T47D (cell line): ENCODE measurements at places on chromosomes 12 and 14.

DNA sequence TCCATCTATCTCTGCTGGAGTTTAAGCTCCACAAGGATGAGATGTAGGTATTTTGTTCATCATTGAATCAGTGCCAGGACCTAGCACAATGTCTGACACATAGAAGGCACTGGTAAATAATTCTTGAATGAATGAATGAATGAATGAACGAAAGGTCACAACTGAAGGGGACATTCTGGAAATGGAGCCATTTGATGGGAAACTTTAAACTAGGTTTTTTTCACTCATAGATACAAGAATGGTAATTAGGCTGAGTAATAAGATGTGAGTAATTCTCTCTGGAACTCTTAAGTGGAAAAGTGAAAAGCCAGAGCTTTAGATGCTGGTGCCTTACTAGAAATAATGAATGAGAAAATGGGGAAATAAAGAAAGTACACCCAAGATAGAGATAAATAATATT is 44.3 kb downstream of the SCN8A start:
- DNase-seq = no peak

DNA sequence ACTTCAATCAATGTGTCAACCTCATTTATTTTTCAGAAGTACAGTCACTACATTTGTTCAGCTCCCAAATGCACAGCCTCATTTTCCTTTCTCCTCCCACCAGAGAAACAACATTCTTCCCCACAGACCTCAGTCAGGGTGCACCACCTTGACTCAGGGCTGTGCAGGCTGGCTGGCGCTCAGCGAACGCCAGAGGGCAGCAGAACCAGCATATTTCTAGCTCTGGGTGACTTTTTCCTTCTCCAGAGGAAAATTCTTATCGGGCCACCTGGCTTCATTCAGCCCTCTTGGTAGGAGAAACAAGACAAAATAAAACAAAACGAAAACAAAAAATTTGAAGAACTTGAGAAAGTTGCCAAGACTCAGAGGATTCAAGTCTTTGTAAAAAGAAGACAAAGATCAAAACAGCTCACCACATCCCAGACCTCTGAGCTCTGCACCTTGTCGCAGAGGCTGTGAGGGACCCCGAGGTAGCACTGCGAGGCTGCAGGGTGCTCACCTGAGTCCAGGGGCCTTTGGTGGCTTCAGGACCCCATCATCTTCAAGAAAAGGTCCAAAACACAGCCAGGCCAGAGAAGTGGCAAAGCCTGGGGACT is 33.7 kb downstream of the PAH start:
- DNase-seq = peak; percentile 59

DNA sequence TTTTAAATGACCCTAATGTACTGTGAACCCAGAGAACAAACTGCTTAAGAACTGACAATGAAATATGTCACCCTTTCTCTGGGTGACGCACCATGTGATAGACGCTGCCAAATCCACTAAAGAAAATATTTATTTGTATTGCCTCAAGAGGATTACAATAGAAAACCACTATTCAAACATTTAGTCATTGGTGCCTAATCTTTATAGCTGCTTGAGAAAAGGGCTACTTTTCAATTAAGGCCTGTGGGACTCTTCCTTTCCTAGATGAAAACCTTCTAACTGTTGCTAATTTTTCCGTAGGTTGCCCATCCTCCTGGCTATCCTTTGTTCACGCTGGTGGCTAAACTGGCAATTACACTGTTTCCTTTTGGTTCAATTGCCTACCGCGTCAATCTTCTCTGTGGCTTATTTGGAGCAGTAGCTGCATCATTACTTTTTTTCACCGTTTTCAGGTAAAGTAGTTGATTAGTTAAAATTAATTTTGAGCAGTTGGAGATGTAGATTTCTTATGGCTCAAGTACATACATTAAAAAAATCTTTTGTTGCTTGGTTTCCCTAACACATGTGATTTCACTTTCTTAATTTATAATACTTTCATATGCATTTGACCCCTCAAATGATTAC is 6.0 kb downstream of the TMEM260 start:
- peak; percentile 48 for DNase-seq

DNA sequence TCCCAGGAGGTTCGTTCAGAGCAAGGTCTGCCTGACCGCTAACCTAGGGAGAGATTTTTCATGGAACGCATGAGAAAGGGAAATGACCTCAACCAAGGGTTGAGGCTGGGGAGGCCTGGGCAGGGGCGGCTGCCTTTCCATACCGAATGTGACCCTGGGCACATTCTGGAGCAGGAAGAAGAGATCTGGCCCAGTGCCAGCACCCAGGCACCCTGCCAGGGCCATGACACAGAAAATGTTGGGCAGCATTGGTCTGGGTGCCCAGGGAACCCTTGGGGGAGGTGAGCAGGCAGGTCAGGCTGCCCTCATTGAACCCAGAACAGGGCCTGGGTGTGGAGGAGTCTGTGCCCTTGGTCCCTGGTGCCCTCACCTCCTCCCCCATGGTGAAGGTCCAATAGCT is 106.8 kb downstream of the CALM1 start:
- no peak for DNase-seq

DNA sequence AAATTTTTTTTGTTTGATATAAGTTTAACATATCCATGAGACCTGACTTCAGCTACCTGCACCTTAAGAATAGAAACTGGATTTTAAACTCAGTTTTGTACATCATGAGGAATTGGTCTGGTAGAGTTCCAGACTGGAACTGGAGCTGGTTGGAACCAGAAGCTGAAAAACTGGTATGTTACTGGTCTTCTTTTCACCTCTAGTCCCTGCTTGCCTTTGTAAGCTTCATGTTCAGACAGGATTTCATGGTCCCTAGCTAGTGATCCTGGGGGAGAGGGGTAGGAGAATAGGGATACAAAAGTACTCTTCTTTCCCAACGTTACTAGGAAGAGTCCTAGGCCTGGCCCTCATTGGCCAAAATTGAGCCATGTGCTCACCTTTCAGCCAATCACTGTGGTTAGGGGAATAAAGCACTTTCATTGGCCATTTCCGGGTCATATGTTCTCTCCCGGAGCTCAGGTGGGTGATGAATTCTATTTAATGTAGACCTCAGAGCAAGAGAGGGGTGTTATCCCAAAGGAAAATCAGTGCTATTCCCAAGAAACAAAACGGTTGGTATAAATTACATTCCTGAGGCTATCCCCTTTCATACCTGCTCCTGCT is 36.9 kb upstream of the APPL2 start:
- peak; percentile 35 for DNase-seq

DNA sequence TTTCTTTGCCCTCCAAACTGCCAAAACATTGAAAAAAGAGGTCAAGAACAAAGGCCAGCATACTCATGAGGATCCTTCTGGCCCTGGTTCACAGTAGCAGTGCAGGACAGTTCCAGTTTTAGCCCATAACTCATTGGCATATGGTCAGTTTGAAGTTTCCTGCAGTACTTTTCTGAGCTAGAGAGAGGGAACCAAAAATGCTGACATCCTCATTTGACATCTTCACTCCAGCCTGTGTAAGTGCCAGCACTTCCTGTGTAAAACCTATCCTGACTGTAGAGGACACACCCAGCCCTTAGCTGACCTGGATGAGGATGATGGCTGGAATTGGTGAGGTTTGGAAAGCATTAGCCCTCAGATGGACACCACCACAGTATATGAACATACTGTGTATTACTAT is 84.1 kb downstream of the FGD4 start:
- DNase-seq = no peak

- DNase-seq = no peak
These were observed 3.7 kb downstream of the ANG start for GRCh38 chr14:20692116-20692751.

GRCh38 chr12:11543457-11544158 is 105.9 kb upstream of the ETV6 start:
- DNase-seq = no peak

DNA sequence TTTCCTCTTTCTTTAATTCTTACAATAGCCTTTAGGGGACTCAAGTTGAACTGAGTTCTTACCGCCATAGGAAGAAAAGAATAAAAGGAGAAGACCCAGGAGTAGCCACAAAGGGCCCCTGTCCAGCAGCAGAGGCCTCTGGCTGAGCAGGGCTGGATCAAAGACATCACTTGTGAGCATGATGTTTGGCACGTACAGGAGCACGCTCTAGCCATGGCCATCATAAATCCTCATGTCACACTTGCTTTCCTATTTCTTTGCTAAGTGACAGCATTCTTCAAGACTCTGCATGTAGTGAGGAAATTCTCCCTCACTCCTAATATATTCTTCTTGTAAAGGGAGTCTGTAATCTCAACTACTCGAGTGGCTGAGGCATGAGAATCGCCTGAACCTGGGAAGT is 15.7 kb downstream of the CLEC4C start:
- no peak for DNase-seq

DNA sequence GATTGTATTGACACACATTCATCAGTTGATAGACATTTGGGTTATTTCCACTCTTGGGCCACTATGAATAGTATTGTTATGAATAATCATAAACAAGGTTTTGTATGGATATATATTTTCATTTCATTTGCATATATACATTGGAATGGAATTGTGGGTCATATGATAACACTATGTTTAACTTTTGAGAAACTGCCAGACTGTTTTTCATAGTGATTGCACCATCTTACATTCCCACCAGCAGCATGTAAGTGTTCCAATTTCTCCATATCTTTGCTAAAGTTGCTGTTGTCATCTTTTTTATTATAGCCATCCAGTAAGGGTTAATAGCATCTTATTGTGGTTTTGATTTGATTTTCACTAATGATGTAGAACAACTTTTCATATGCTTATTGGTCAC is 198.5 kb upstream of the PPFIA2 start:
- DNase-seq = no peak

GRCh38 chr14:59356312-59356711 is 108.9 kb downstream of the GPR135 start:
- no peak for DNase-seq

GRCh38 chr12:27824126-27824842 is 44.2 kb upstream of the MANSC4 start:
- DNase-seq = no peak

DNA sequence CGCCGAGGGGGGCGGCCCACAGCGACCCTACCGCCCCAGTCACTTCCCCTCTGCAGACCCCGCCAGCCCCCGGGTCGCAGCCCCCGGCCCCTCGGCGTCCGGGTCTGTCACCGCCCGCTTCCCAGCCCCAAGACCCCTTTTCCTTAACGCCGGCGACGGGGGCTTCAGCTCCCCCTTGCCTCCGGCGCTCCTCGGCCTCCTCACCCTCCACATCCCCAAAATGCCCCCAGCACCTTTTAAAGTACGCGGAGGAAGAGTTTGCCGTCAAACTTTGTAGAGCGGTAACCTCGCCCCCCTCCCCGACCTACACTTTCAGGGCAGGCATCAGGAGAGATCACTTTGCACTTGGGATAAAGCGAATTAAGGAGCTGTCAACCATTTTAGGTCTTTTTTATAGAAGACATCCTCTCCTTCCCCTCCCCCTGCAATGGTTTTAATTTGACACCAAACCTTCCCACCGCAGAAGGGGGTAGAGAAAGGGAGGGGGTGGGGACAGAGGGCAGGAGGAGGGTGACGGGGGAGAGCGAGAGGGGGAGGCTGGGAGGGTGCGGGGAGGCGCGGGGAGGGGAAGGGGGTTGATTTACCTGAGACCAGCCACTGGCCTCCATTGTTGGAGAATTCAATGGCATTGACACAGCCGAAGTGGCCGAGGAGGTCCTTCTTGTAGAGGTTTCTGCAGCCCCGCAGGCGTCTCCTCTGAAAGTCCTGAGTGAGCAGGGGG is 578 bp downstream of the DCAF5 start:
- peak; percentile 79 for DNase-seq

DNA sequence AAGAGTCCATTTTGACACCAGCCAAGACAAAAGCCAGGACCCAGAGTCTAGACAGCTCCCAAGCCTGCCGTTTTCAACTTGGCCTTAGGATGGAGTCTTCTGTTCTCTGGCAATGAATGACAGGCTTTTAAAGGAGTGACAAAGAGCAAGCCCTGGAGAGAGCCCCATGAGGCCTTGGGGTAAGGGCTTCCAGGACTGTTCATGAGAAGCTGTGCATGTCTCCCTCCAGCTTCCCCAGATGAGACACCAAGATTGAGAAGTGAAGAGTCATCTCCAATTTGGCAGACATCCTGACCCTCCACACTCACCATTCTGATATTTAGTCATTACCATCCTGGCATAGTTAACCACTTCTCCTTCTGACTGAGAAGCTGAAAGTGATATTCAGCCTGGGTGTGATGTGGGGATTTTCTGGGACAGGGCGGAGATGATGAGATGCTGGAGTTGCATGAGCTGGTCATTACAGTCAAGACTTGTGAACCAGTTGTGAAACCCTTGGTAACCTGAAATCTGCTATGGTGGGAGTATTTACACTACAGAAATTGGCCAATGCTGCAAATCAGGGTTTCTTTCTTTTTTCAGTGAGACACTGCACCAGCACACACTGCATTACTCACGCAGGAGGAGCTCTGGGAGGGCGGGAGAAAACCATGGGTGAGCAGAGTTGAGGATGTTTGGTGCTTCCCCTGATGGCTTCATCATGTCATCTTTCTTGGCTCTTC is 77.8 kb downstream of the VCPKMT start:
- DNase-seq = no peak

- DNase-seq = no peak
These were observed 22.7 kb upstream of the SRGAP1 start for GRCh38 chr12:63821781-63822251.

DNA sequence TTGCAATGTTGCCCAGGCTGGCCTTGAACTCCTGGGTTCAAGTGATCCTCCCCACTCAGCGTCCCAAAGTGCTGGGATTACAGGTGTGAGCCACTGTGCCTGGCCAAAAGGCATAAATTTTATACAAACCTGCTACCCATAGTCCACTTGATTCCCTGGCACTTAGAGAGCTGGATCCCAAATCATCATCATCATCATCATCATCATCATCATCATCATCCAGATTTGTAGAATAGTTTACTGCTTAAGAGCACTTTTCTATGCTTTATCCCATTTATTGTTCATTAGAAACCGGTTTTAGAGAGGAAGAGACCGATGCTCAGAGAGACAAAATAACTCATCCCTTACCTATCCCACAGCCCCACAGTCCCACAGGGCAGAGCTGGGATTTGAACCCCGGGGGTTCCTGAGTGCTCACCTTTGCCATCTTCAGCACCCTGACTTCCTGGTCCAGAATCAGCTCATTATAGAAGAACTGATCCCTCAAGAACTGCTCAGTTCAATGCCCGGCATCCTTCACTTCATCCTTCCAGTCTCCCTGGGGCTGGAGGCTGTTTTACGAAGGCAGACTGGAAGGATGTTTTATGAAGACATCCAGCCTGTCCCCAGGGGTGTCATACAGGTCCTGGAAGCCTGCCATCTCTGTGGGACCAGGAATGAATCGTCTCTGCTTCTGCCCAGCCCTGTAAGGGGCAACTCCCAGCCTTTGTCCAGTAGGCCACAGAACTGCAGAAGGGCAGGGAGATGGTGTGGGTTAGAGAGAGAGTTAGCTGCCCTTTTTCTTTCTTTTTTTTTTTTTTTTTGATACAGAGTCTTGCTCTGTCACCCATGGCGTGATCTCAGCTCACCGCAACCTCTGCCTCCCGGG is 20.2 kb upstream of the OASL start:
- DNase-seq = no peak

GRCh38 chr12:128613837-128614590 is 209.7 kb downstream of the SLC15A4 start:
- DNase-seq = no peak

- no peak for DNase-seq
These were observed 1039.9 kb upstream of the USP15 start for GRCh38 chr12:61220337-61220736.
